ENCODE measurements at places on chromosomes 7 and 10.

DNA sequence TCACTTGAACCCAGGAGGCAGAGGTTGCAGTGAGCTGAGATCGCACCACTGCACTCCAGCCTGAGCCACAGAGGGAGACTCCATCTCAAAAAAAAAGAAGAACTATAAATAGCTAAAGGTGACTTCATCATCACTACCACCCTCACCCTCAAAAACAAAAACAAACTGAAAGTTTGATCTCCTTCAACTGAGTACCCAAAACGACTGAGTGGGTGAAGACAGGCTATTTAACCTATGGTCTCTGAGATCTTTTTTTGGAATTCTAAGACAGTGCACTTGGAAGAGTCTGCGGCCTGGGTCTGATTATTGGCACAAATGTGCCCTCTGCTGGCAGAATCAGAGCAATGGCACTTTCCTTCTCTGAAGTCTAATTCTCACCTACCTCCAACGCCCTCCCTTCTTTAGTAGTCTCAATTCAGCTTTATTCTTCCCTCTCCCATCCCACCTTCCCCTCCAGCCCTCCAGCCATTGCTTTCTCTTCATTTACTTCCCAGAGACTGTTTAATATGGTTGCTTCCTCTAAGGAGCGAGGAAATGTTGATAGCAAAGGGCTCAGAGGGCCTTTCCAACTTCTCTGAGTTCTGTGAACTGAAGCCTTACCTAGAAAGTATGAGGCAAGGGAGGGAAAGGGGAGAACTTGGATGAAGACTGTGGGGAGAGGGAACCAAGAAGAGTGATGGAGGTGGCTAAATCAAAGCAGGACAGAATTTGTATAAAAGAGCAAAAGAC, 2.9 kb upstream of the MYOZ1 start:
- peak; percentile 63 for DNase-seq

- DNase-seq, result no peak
Measured at GRCh38 chr7:69411018-69411417, 187.3 kb upstream of the AUTS2 start.

DNA sequence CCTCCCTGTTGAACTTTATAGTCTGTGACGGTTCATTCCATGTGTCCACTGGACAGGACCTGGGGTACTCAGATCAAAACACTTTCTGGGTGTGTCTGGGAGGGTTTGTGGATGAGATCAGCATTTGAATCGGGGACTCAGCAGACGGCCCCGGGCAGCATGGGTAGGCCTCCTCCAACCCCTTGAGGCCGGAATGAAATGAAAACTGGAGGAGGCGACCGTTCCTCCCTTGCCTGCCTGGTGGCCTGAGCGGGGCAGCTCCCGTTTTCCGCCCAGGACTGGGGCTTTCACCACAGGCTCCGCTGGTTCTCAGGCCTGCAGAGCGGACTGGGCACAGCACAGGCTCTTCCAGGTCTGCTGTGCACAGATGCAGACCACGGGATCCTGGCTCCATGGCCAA, 247.7 kb downstream of the MAD1L1 start:
- no peak for DNase-seq

GRCh38 chr7:26345837-26346236, 54.2 kb downstream of the SNX10 start:
- no peak for DNase-seq

- no peak for DNase-seq
Measured at GRCh38 chr7:4958477-4959301, at the start of gene MMD2. TSS of gene MMD2 (minus strand) at chr7:4959187. CDS start at chr7:4959017, 170 bp downstream.

DNA sequence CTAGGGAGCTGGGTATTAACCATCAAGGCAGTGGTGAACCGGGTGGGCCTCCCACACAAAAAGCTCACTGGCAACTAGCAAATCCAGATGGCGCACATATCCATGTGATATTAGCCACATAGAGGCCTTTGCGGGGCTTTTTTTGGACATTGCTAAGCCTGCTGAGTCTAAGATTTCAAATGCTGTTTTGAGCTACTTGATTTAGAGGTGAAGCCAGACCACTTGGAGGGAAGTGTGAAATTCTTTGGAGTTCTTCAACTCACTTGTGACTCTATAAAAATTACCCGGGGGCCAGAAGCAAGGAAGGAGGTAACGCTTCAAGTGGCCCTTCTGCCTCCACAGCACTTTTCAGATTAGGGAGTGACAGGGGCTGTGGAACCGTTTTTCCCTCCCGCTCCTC, 619.8 kb upstream of the GALNT17 start:
- no peak for DNase-seq

DNA sequence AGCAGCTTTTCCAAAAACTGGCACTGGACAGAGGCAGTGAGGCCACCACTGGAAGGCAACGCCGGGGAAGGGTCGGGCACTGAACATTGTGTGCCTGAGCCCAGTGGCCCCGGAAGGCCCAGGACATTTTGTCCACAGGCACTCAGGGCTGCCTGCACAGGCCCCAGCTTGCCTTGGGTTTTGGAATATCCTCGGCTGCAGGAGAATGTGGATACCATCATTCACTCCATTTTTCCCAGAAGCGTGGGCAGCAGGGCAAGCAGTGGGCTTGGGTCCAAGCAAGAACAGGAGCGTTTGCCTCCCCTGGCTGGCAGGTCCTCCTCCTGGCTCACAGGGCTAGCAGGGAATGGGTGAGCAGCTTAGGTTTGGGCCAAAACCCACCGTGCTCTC, 147.4 kb downstream of the EBF3 start:
- no peak for DNase-seq

GRCh38 chr7:148394582-148394981, 196.0 kb upstream of the C7orf33 start:
- no peak for DNase-seq

GRCh38 chr7:136062625-136063325, 85.6 kb upstream of the MTPN start:
- no peak for DNase-seq

DNA sequence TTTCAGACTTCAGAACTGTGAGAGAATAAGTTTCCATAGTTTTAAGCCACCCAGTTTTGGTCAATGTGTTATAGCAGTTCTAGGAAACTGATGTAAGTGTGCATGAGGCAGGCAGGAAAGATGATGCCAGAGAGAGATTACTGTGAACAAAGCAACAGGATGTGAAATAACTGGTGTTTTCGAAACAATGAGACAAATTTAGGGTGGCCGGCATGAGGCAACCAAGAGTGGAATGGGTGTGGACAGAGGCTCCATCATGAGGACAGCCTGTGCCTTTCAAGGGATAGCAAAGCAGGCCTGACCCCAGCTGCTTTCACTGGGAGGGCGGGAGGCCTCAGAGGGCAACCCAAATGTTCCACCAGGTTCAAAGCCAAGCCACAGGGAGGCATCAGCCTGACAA, 67.3 kb upstream of the UCN3 start:
- DNase-seq, result peak; percentile 57

DNA sequence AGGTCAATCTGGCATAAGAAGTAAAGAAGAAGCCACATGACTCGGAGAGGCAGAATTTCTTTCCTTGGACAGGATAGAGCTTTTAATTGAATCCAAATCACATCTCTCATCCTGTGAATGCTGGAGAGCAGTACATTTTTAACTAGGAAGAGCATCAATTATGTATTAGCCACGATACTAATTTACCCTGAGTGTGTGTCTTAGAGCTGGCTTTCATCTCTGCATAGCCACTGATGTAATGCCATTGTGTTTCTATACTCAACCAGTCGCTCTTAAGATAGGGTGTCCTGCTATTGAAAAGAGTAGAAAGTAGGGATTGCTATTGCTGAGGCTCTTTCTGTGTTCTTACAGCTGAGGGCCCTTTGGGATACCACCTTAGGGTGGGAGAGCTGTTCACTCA, 280.3 kb downstream of the AUTS2 start:
- no peak for DNase-seq
